D341Med (cell line): ENCODE measurements at places on chromosomes 3 and 15.
A peak's percentile ranks its signal among the peaks of the same experiment; 100 is the strongest.

DNA sequence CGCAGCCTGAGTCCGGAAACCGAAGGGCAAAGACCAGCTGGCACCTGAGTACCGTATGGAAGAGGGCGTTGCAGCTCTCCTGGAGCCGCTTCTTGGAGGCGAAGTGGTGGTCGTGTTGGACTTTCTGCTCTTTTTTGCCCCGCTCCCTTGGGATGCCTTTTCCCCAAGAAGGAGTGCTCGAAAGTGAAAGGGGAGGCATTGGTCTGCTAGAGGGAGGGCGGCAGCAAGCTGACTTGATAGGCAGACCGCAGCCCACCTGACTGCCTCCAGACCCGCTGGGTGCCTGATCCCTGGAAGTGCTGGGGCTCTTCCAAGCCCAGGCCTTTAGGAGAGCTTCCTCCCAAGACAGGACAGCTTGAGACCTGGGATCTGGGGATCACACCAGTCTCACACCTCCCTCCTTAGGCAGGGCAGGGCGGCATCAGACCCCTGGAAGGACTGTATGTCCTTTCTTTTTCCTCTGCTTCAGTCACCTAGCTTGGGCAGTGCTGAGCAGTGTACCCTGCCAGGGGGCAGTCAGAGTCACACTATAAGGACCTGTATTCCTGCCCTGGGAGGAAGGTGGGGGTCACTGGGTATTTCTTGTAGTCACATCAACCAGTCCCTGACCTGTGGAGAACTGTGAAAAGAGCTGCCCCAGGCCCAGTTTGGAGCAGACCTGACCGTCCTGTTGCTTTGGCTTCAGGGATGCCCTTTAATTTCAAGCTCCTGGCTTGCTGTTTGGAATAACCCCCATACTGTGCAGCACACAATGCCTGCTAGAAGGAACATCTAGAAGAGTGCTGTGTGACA is 2.1 kb downstream of the ACVR2B start:
- DNase-seq = peak; percentile 70

GRCh38 chr3:52339612-52340011 is 23.5 kb downstream of the DNAH1 start:
- no peak for DNase-seq

- no peak for DNase-seq
Measured at GRCh38 chr3:117367861-117368260, 658.3 kb downstream of the TUSC7 start.

DNA sequence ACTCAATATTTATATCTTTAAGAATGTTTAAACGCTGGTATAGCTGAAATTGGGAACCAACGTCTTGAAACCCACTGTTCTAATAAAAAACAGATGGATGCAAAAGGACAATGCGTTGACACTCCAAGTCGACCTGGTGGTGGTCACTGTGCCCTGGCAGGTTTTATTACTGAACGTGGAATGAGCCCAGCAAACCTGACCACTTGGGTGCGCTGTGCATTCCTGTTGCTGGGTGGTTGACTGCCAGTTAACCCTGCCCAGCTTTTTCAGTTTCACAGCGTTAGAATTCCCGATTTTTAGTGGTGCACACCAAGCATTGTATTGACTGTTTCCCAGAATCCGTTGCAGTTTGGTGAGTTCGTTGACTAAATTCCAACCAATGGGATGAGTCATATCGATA is 384.4 kb downstream of the OCA2 start:
- DNase-seq = no peak

DNA sequence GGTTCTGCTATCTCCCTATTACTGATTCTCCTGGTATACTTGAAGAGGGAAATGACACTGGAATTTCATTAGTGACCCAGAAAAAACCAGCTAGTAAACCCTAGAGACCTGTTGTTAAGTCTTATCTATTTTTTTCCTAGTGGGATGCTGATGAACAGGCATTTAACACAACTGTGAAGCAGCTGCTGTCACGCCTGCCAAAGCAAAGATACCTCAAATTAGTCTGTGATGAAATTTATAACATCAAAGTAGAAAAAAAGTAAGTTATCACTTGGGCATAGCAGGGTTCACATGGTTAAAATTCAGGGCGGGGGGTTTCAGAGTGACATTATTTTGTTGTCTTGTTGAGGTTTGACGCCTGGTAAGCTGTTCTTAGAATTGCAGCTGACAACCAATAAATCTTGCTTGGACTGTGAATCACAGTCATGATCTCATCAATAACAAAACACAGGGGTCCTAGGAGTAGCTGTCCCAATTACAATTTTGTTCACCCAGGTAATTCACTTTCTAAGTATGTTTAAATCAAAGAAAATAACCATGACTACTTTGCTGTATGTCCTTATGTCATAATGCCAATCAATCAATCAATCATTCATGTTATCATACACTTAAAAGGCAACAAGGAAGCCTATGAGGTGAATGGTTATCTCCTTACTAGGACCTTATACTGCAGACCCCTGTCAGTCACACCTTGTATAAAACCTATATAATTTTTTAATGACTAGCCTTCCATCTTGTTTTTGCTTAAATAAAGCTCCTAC is 4.6 kb downstream of the SRP14 start:
- no peak for DNase-seq

DNA sequence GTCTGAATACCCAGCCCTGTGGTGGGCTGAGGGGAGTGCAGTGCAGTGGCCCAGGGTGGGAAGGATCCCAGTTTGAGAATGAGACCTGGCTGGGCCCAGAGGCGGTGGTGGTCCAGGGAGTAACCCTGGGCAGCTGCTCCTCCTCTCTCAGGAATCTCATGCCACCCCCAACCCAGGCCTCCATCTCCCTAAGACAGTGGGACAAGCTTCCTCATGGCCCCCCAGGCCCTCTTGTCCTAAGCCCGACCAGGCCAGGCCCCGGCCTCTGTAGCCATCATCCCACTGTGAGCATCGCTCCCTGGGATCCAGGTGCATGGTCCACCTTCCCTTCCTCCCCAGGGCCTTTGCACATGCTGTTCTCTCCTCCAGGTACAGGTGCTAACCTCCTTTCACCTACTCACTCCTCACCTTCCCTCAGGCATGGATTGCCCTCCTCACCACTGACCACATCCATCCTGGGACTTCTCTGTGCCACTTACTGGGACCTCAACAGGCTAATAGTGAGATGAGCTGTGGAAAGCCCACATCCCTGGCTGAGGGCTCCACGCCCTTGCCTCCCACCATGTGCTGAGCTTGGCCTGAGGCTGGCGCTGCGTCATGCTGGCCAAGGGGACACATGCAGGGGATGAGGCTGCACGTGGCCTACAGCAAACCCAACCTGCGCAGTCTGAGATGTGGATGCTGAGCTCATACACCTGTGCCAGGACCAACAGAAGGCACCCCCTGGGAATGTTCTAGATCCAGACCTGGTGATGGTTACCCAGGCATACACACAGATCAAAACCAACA is 9.9 kb downstream of the CHDH start:
- no peak for DNase-seq

- DNase-seq = no peak
Measured at GRCh38 chr15:74808840-74809229, 3.8 kb upstream of the LMAN1L start.

DNA sequence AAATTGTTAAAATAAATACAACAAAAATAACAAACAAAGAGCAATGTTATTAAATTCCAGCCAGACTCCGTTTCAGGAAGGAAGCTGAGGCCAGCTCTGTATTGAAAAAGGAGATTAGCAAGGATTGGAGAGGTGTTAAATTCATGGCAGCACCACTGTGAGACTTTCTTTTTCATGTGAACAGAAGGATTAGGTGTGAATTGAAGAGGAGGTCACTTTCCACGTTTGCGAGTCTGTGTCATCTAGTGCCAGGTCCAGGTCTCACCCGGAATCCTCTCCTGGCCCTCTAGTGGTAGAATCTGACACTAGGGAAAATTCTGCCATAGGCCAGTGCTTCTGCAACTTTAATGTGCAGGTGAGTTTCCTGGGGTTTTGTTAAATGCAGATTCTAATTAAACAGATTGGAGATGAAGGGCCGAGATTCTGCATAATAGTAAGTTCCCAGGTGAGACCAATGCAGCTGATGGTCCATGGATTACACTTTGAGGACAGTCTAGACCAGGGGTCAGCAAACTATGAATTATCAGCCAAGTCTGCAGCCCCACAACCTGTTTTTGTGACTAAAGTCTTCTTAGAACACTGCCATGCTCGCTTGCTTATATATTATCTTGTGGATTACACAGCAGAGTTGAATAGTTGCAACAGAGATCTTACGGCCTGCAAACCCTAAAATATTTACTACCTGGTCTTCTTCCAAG is 9.2 kb upstream of the SLC6A1 start:
- DNase-seq = peak; percentile 77

DNA sequence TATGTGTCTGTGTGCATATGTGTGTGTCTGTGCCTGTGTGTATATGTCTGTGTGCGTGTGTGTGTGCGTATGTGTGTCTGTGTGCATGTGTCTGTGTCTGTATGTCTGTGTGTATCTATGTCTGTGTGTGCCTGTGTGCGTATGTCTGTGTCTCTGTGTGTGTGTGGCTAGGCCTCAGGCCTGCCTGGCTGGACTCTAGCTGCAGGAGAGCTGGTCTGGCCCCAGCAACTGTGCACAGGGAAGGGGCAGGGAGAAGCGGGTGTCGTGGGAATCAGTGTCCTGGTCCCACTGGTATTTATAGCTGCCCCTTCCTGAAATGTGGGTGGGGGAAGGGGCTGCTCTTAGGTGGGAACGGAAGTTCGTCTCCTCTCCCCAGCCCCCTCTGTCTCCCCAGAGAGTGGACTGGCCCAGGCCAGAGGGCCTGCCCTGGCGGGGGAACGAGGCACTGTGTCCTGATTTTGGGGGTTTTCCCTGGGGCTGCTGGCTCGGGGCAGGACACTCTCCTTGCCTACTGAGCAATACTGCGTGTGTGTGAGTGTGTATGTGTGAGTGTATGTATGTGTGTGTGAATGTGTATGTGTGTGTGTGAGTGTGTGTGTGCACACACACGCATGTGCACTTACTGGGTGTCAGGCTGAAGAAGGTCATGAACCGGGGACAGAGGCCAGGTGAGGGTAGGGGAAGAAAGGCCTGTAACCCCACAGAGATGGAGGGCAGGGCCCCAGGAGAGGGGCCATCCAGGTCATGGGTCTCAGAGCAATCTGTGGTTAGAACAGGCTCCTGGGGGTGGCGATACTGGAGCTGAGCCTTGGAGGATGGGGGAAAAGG is 6.6 kb downstream of the CSPG4 start:
- no peak for DNase-seq

DNA sequence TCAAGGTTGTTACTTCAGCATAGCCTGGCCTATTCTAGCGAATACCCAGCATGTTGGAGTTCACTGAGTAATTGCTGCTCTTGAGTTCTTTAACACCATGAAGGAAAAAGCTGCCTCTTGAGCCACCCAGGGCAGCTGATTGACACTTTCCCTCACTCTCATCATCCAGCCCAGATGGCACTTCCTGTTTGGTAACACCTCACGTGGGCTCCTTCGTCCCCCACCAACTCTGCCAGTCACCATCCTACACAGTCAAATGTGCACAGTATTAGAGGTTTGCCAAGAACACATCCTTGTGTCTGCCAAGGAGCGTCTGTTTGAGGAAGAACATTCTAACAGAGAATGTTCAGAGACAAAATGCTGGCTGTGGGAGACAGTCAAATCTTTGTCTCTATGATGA is 266.3 kb downstream of the RPLP1 start:
- DNase-seq = no peak

GRCh38 chr15:59657635-59658125 is 365 bp upstream of the GTF2A2 start:
- DNase-seq = no peak

DNA sequence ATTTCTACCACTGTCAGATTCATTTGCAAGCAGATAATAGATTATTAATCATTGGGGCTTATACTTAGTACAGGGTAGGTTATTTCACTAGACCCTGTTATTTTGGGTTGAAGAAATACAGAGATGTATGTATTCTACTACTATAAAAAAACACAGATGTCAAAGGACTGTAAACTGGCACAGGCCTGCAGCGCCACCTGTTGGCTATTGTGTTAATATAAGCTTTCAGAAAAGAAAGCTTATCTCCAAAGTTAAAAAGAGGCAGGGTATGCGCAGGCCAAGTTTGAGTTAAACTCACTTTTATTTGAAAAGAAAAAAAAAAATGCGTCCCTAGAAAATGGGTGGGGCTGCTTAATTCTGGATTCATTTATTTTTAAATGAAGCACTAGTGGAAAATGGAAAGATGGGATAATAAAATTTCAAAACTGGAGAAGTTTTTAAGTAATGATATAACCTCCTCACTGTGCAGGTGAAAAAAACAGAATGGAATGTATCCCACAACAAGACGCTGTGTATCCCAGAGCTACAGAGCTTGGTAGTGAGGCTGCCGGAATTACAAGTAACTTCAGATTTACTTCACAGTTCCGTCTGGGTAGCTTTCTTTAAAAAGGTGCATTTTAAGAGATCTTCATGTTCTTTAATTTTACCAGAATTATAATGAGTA is 407.2 kb upstream of the TGFBR2 start:
- DNase-seq = peak; percentile 54

DNA sequence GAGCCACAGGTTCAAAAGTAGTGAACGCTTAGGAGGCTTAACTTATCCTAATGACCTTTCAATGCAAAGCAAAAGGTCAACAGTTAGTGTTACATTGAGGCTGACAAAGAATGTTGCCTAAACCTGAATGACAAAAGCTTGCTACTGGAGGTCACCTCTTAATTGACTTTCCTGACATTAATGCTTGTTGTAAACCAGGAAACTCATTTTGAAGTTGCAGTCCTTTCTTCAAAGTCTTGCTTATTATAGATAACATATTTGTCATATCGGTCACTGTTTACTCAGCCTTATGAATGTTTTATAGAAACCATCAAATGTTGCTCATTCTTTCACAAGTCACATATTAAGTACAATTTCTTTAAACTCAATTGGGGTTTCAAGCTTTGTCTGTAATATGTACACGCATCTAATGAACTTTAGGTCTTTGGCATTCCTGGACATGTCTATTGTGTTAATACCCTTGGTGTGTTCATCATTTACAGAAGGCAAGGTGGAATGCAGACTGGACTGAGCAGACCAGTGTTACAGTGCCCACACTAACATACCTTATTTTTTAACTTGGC is 488.2 kb upstream of the NECTIN3 start:
- no peak for DNase-seq
